Urothelium cell line (cell line): ENCODE measurements at places on chromosomes 16 and 17.

DNA sequence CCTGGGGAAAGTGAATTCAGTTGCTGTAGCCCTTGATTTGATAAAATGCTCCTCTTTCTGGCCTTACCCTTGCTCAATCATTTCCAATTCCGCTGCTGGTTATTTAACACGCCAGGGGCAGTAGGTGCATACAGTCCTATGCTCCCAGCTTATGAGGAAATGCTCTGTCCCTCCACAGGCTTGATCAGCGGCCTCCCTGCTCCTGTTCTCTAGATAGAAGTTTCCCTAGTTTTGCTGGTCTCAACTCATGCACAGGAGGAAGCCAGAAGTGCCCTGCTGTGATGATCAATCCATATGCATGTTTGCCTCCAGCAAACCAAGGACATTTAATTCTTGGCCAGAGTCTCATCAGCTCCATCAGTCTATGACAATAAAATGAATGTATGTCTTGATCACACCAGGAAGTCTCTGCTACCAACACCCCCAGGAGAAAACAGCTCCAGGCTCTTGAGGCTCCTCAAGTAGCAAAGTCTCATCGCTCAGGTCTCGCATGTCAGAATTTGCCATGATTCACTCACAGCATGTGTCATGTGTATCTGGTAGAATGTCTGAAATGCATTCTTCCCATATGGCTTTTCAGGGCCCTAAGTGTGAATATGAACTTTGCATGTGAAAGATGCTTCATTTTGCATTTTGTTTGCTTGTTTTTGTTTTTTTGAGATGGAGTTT, 208.9 kb downstream of the CDH13 start:
- DNase-seq = no peak

- no peak for DNase-seq
Observed at GRCh38 chr17:7897773-7898172, 9.2 kb downstream of the CHD3 start.

GRCh38 chr17:17424552-17424951, 52.2 kb upstream of the MED9 start:
- DNase-seq = no peak

GRCh38 chr17:36133602-36134236, 30.1 kb downstream of the CCL4 start:
- no peak for DNase-seq

GRCh38 chr17:78144736-78145641, 1.2 kb upstream of the C17orf99 start:
- DNase-seq = no peak

GRCh38 chr17:51765282-51766135, 393.0 kb downstream of the CA10 start:
- DNase-seq = no peak

DNA sequence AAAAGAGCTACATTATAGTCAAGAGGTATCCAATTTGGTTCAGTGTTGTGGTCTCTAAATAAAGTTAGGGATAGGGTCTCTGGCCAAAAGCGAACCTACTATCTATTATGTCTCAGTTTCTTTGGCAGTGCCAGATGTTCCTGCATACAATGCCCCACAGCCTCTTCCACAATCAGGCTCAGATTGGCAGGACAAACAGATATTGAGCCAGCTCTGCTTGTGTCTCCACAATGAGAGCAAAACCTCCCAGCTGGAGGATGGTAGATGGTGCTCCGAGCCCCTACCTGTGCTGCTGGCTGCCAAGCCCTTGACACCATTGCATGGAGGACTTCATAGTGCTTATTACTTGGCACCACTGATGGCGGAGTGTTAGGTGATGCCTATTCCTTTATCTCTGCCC, 19.7 kb downstream of the PHAF1 start:
- no peak for DNase-seq

DNA sequence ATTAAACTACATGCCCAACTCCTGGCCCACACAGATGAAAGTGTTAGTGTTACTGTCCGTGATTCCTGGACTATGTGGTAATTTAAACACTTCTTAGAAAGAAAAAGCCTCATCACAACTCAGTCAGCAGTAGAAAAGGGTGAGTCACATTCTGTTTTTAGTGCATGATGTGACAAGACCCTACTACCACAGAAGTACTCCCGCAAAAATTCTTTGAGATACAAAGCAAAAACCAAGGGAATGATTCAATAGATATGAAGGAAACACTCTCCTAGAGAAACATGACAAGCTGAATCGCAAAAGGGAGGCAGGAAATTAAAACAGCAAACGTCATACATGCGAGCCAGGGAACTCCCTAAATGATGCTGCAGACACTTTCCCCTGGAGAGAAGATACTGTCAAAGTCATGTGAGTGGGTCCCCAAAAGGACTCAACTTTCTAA, 14.4 kb downstream of the SNN start:
- DNase-seq = peak; percentile 60

GRCh38 chr17:5585836-5586521, 1.7 kb upstream of the NLRP1 start:
- no peak for DNase-seq
